ENCODE measurements at places on chromosomes 12 and 14. TPM values are rescaled to one million over a fixed set of nuclear protein-coding genes. Genes with fewer than 3 reads are reported as not detected.
A peak's percentile ranks its signal among the peaks of the same experiment; 100 is the strongest.

GRCh38 chr14:24259282-24260025, 3.5 kb downstream of the TGM1 start:
- H3K27me3 ChIP-seq: no peaks in the 10 kb centered on the region
- no peak overlapping the region for H3K4me3 ChIP-seq
- DNase-seq: no peak
- no peaks in the 10 kb centered on the region for H3K4me1 ChIP-seq

DNA sequence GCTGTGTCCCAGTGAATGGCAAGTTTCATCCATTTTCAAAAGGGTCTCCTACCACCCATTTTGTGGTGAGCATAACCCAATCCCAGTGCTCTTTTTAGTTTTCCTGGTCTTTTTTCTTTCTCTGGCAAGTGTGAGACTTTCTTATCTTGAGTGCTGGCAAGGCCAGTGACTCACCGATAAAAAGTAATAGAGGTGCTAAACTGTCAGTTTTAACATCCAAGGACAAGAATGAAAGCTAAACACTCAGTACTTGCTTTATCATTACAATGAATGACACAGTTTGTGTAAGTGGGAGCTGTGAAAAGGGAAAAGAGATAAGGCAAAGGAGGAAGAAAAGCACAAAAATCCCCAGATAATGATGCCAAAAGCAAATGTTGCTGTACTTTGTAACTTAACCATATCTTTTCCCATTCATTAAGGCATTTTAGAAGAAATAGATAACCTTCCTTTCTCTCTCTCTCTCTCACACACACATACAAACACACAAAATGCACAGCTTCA, 4.9 kb upstream of the LRIG3 start:
- H3K4me3 ChIP-seq: no peak overlapping the region
- peaks cover 9% of the 10 kb centered on the region for H3K27me3 ChIP-seq
- H3K36me3 ChIP-seq: no peaks in the 10 kb centered on the region

- peaks cover 56% of the 10 kb centered on the region for H3K4me1 ChIP-seq
- no peak overlapping the region for H3K27ac ChIP-seq
- DNase-seq: no peak
- no peaks in the 10 kb centered on the region for H3K27me3 ChIP-seq
- H3K36me3 ChIP-seq: peaks cover 27% of the 10 kb centered on the region
These were observed 2.6 kb downstream of the PSME1 start for GRCh38 chr14:24138396-24139271.

Gene IQSEC3
- total RNA-seq: 7.8 TPM

DNA sequence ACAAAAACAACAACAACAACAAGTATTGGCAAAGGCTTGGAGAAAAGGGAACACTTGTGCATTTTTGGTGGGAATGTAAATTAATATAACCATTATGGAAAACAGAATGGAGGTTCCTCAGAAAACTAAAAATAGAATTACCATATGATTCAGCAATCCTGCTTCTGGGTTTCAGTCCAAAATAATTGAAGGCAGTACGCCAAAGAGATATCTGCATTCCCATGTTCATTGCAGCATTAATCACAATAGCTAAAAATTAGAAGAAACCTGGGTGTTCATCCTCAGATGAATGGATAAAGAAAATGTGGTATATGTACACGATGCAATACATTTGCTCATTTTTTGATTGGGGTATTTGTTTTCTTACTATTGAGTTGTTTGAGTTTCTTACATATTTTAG, 813.0 kb downstream of the NRXN3 start:
- no peak for DNase-seq
- H3K36me3 ChIP-seq: no peaks in the 10 kb centered on the region
- H3K4me1 ChIP-seq: no peaks in the 10 kb centered on the region
- no peaks in the 10 kb centered on the region for H3K27me3 ChIP-seq

- no peak for DNase-seq
- H3K27ac ChIP-seq: peak overlapping the region; percentile 81
- no peaks in the 10 kb centered on the region for H3K36me3 ChIP-seq
- H3K27me3 ChIP-seq: peaks cover 12% of the 10 kb centered on the region
- H3K4me3 ChIP-seq: peak overlapping the region; percentile 74
These were observed 754 bp downstream of the ACSS3 start for GRCh38 chr12:81078469-81079196.

- DNase-seq: no peak
- H3K4me3 ChIP-seq: no peak overlapping the region
- H3K4me1 ChIP-seq: peaks cover 58% of the 10 kb centered on the region
- no peak overlapping the region for H3K27ac ChIP-seq
- peaks cover 3% of the 10 kb centered on the region for H3K36me3 ChIP-seq
These were observed 27.6 kb downstream of the BCL11B start for GRCh38 chr14:99244367-99244901.

- H3K4me1 ChIP-seq: no peaks in the 10 kb centered on the region
- no peaks in the 10 kb centered on the region for H3K36me3 ChIP-seq
- no peak for DNase-seq
- H3K27me3 ChIP-seq: no peaks in the 10 kb centered on the region
- no peak overlapping the region for H3K27ac ChIP-seq
These were observed 417.6 kb downstream of the NAV3 start for GRCh38 chr12:78248321-78248720.

Gene GPR68
- total RNA-seq: 2.0 TPM

GRCh38 chr12:29869946-29870345, 86.2 kb upstream of the TMTC1 start:
- no peaks in the 10 kb centered on the region for H3K4me1 ChIP-seq
- H3K27me3 ChIP-seq: no peaks in the 10 kb centered on the region
- no peak overlapping the region for H3K4me3 ChIP-seq
- no peak for DNase-seq
- no peaks in the 10 kb centered on the region for H3K36me3 ChIP-seq

DNA sequence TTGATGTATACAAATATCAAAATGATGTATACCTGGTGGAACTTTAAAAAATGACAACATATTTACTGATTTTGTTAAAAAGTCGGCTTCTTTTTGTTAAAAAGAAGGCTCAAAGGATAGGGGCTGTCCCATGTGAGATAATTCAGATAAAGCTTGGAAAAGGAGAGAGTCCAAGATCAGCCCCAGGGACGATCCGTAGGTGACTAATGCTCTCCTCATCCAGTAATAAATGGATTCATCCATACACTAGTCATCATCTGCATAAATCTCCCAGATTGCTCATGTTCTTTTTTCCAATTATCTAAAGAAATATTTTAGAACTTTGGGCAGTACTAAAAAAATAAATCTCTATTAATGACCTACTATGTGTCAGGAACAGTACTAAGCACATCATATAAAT, 23.4 kb upstream of the FSCB start:
- H3K27me3 ChIP-seq: no peaks in the 10 kb centered on the region
- H3K27ac ChIP-seq: no peak overlapping the region
- DNase-seq: no peak
- H3K4me3 ChIP-seq: no peak overlapping the region
- H3K36me3 ChIP-seq: no peaks in the 10 kb centered on the region

- peaks cover 4% of the 10 kb centered on the region for H3K4me1 ChIP-seq
- H3K36me3 ChIP-seq: no peaks in the 10 kb centered on the region
- H3K27ac ChIP-seq: no peak overlapping the region
- H3K4me3 ChIP-seq: no peak overlapping the region
- no peaks in the 10 kb centered on the region for H3K27me3 ChIP-seq
These were observed 22.2 kb downstream of the GSC start for GRCh38 chr14:94747739-94748138.

DNA sequence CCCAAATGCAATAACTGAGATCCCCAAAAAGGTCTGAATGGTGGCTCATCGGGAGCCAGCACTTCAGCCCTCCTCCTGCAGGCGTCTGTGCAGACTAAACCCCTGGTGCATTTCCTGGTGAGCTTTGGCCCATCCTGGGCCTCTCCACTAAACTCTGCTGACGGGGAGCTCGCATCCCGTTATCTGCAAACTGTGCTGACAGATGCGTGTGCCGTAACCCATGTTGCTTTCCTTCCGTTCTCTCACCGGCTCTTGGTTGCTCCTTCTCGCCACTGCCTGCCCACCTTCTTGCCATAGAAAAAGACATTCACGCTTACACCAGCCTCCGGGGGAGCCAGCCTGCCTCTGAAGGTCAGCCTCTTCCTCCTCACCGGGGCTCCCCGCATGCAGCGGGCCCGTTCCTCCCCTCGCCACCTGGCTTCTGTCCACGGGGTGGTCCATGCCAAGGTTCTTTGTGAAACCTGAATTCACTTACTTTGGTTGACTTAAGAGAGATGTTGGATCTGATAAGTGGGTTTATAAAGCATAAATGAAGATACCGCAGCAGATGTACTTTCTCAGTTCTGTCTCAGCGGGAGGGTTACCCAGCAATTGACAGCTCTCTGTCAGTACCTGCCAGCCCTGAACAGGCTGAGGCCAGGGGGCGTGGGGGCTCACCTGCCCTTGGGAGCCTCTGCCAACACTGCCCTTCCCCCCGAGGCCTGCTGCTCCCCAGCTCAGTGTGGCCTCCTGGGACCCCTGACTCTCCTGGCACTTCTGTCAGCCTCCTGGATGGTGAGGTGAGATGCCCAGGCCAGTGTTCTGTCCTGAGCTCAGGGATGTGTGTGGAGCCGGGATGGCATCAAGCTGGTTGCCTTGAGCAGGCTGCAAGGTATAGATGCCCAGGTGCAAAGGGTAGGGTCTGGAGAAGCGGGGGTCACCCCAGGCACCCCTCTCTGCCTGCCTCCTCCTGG, 14.2 kb downstream of the ZFYVE21 start:
- H3K4me3 ChIP-seq: no peak overlapping the region
- no peak for DNase-seq
- H3K36me3 ChIP-seq: peaks cover 90% of the 10 kb centered on the region

DNA sequence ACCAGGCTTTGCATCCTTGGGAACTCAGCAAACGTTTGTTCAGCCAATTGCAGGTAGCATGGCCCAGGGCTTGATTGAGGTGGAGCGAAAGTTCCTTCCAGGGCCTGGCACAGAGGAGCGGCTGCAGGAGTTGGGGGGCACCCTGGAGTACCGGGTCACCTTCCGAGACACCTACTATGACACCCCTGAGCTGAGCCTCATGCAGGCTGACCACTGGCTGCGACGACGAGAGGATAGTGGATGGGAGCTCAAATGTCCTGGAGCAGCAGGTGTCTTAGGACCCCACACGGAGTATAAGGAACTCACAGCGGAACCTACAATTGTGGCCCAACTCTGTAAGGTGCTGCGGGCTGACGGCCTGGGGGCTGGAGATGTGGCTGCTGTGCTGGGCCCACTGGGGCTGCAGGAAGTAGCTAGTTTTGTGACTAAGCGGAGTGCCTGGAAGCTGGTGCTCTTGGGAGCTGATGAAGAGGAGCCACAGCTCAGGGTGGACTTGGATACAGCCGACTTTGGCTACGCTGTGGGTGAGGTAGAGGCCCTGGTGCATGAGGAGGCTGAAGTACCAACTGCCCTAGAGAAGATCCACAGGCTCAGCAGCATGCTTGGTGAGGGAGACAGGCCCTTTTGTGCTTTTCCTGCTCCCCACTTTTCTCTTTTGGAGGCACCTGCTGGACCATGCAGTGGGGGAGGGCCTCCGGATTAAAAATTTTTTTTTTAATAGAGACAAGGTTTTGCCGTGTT, 799 bp downstream of the THTPA start:
- peaks cover 24% of the 10 kb centered on the region for H3K36me3 ChIP-seq
- no peak for DNase-seq
- H3K27me3 ChIP-seq: no peaks in the 10 kb centered on the region
- peak overlapping the region; percentile 95 for H3K27ac ChIP-seq
- H3K4me3 ChIP-seq: peak overlapping the region; percentile 92
- peaks cover 30% of the 10 kb centered on the region for H3K4me1 ChIP-seq

DNA sequence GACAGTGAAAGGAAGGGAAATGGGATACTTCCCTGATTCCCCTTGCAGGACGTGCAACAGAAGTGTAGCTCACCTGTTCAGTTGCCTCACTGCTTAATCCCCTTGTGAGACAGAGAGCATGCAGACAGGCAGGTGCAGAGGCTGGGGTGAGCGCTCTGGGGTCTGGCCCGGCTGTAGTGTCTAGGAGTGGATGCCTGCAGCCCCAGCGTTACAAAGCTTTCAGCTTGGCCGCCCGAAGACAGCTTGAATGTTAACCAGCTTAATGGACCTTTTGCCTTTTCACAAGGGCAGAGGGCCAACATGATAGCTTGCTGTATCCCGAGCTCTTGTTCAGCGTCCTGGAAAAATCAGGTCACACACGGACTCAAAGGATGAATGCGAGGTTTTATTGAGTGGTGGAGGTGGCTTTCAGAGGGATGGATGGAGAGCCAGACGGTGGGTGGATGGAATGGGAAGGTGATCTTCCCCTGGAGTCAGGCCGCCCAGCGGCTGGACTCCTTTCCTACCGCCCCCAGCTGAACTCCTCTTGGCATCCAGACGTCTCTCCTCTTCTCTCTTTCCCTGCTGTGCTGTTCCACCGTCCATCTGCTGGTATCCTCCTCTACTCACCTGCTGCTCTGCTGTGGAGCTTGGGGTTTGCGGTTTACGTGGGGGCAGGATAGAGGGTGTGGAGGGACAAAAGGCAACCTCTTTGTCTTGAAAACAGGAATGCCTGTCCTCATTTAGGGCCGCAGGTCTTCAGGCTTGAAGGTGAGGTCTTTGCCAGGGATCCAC, 86.2 kb upstream of the RESF1 start:
- H3K4me1 ChIP-seq: no peaks in the 10 kb centered on the region
- no peak overlapping the region for H3K4me3 ChIP-seq
- no peaks in the 10 kb centered on the region for H3K36me3 ChIP-seq
- no peak overlapping the region for H3K27ac ChIP-seq
- no peaks in the 10 kb centered on the region for H3K27me3 ChIP-seq
- DNase-seq: no peak

Gene AQP5
- 0.99 TPM for total RNA-seq

Gene HCFC2
- total RNA-seq: 50.7 TPM

Gene EXOC3L4
- total RNA-seq: 0.50 TPM

DNA sequence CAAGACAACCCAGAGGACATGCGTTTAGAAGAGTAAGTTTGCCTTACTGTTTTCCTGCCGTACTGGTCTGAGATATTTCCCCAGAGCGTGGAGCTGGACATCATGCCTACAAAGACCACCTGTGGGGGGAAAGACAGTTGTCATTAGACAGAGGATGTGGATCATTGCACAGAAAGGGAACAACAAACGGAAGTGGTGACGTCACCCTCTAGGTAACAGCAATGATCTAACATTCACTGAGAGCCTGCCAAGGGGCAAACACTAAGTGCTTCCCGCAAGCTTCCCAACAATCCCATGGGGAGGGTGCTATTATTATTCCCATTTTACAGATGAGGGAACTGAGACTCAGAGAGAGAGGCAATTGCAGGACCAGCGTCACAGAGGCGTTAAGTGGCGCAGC, 48.5 kb downstream of the SVOP start:
- H3K4me3 ChIP-seq: no peak overlapping the region
- peaks cover 18% of the 10 kb centered on the region for H3K36me3 ChIP-seq
- no peak overlapping the region for H3K27ac ChIP-seq

- H3K36me3 ChIP-seq: peaks cover 8% of the 10 kb centered on the region
- DNase-seq: no peak
- peak overlapping the region; percentile 99 for H3K27ac ChIP-seq
These were observed 25.6 kb upstream of the UBC start for GRCh38 chr12:124940143-124940392.

GRCh38 chr12:68334132-68334531, 2.0 kb upstream of the MDM1 start:
- DNase-seq: no peak
- H3K27me3 ChIP-seq: no peaks in the 10 kb centered on the region
- H3K4me3 ChIP-seq: no peak overlapping the region
- H3K27ac ChIP-seq: no peak overlapping the region
- H3K36me3 ChIP-seq: no peaks in the 10 kb centered on the region

DNA sequence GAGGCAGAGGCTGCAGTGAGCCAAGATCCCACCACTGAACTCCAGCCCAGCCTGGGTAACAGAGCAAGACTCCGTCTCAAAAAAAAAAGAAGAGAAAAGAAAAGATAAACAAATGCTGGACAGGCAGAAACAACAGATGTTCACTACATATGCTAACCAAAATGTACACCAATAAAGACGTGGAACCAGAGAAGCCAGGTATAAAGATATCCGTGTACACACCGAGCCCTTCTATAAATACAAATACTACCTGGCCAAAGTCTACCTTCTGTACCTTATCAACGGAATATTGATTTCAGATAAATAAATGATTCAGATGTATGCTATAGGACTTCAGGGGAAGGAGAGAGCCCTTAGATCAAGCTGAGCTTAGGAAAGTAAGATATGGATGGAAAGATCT, 10.8 kb upstream of the KRT8 start:
- H3K36me3 ChIP-seq: no peaks in the 10 kb centered on the region
- no peak overlapping the region for H3K27ac ChIP-seq
- H3K27me3 ChIP-seq: no peaks in the 10 kb centered on the region
